Stimulated activated CD4-positive, alpha-beta T cell treated with anti-CD3 and anti-CD28 coated beads, Interleukin-15, amount 100 ng/mL, for 24 hours (primary cell): ENCODE measurements at places on chromosomes 2 and 18.

DNA sequence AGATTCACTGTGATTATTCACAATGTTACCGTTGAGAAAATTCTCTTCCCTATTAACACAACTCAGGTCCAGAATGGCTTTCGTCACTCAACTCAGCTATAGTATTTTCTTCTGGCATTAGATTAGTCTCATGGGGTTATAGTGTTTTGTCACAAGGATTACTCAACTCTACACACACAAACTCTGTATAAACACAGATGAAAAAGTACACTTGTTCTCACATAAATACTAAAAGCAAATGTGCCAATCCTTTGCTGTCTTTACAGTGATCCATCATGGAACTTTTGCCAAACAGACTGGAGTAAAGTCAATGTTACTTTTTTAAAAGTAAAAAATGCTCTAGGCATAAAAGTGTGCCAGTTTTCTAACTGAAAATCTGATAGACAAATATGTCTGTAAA lies 267.6 kb downstream of the RBM43 start:
- DNase-seq: no peak

DNA sequence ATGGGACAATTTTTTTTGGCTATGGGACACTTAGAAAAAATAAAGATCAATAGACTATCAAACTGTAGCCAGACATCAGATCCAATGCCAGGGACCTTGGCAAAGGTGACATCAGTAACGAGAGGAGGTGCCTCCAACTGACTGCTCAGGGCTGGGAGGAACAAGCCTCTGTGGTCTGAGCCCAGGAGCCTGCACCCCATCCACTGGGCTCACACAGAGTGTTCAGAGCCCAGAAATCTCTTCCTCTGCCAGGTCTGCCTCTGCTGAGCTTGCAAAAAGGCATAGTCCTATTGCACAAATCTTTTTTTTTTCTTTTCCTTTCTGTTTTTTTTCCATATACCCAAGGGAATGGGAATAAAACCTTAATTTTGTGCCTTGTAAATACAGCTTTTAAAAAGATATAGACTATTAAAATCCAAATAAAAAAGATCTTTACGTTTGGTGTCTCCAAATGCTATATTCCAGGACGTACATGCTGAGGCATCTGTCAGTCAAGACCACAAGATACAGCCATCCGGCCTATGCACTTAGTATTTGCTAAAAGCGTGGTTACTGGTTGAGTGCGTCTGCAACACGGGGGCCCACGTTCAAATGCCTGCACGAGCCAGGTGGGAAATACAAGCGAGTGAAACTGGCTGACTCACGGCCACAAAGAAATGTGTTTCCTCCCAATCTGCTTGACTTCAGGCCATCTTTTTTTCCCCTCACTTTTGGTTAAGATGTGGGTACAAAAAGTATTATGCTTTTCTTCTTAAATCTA lies 7.8 kb upstream of the ARHGAP25 start:
- DNase-seq: peak; percentile 90

- DNase-seq: no peak
Measured at GRCh38 chr2:216495656-216496055, 3.0 kb upstream of the RPL37A start.

DNA sequence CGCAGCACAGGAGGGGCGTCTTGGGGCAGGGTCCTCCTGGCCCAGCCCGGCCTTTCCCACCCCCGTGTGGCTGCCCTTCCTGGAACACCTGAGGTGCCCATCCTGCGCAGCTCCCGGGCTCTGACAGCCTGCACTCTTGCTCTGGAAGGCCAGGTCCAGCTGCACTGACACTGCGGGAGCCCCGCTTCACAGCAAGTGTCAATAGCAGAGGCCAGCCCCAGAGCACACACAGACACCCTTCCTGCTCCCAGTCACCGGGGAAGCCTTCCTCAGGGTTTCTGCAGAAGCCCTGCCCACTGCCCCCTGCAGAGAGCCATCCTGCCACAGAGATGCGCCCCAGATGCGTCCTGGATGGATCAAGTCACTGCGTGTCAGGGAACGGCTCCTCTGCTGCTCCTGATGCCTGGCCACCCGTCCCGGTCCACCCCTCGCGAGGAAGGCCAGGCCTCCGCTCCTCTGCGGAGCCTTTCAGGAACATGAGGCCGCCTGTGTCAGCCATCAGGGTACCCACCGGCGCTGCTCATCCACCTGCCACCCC lies 519.2 kb upstream of the MYT1L start:
- DNase-seq: no peak

- DNase-seq: no peak
Measured at GRCh38 chr2:233009661-233010060, 3.4 kb downstream of the NGEF start.

DNA sequence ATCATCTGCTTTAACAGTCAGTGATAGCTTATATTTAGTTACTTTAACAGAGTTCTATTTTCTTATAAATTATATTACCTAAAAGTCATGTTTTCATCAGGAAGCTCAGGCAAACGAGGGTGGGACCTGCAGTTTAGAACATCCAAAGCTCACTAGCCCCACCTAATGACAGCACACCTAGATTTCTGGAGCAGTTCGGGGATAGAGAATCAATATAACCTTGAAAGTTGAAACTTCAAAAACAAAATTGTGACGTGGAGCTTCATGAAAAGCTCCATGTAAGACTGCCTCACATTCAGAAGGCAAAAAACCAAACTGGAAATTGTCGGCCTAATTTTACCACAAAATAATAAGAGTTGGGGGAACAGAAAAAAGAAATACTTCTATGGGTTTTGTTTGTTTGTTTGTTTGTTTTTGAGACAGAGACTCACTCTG lies 185.9 kb upstream of the CCDC150 start:
- DNase-seq: peak; percentile 57

DNA sequence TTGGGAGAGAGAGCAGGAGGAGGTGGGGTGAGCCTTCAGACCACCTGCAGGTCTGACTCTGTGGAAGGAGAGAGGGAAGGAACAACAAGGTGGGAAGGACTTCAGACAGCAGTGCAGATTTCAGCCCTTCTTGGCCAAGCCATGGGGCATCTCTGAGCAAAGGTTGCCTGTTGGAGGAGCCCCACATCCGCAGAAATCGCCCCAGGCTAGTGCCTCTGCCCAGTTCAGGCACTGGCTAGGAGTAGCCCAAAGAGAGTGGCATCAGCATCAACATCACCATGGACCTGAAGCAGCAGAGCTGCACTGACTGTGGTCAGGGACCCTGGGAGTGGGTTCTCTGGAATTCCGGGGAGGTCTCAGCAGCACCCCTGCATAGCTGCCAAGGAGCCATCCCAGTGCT lies 10.2 kb downstream of the GPR55 start:
- no peak for DNase-seq

DNA sequence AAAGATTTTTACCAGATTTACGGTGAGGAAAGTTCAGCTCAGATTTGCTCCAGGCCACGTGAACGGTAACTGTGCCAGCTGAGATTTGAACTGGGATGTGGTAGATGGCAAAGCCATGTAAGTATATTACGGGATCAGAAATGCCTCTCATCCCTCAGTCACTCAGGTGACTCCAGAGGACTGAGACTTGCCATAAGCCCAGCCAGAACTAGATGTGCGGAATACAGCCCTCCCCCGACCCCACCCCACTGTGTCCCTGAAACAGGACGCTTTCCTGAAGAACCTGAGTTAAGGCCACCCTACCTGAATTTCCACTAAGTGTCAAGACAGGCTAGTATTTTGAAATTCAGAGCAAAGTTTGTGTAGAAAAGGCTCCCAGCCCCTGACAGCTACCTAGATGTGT lies 1.3 kb upstream of the FHL2 start:
- DNase-seq: no peak

GRCh38 chr18:55244546-55244945 lies 285.3 kb upstream of the CCDC68 start:
- no peak for DNase-seq

GRCh38 chr2:224927646-224928173 lies 114.6 kb downstream of the DOCK10 start:
- peak; percentile 71 for DNase-seq
